ENCODE measurements at places on chromosomes 1 and 21. TPM values are rescaled to one million over a fixed set of nuclear protein-coding genes. Genes with fewer than 3 reads are reported as not detected.

The PLA2G2C gene
- not detected for total RNA-seq

The LAMC2 gene
- total RNA-seq, result 1,184 TPM

The TRIM46 gene
- total RNA-seq, result 9.1 TPM

The FAM163A gene
- total RNA-seq, result 0.21 TPM

The DYNLT5 gene
- not detected for total RNA-seq

The EFNA3 gene
- 1.6 TPM for total RNA-seq

The ANGPTL1 gene
- total RNA-seq, result not detected

The KLHDC7A gene
- 1.8 TPM for total RNA-seq

The GCSAML gene
- total RNA-seq, result 0.04 TPM

The FTCD gene
- total RNA-seq, result not detected

The RIIAD1 gene
- not detected for total RNA-seq

The TSTD1 gene
- 116 TPM for total RNA-seq

The CD5L gene
- total RNA-seq, result not detected

The SDC3 gene
- 49.0 TPM for total RNA-seq

The LCE2C gene
- not detected for total RNA-seq

The TCEANC2 gene
- total RNA-seq, result 3.6 TPM

The TGFB2 gene
- 30.1 TPM for total RNA-seq

The DNMT3L gene
- total RNA-seq, result not detected

The RBM8A gene
- total RNA-seq, result 173 TPM

The AUNIP gene
- total RNA-seq, result 1.7 TPM

The CCDC185 gene
- total RNA-seq, result not detected

The HMCN1 gene
- total RNA-seq, result 2.1 TPM

The ACKR1 gene
- not detected for total RNA-seq

The MARK1 gene
- 9.5 TPM for total RNA-seq
